NCI-H510A treated with DMSO at 0.1 percent for 48 hours (cell line): ENCODE measurements at places on chromosomes 13 and 19.

DNA sequence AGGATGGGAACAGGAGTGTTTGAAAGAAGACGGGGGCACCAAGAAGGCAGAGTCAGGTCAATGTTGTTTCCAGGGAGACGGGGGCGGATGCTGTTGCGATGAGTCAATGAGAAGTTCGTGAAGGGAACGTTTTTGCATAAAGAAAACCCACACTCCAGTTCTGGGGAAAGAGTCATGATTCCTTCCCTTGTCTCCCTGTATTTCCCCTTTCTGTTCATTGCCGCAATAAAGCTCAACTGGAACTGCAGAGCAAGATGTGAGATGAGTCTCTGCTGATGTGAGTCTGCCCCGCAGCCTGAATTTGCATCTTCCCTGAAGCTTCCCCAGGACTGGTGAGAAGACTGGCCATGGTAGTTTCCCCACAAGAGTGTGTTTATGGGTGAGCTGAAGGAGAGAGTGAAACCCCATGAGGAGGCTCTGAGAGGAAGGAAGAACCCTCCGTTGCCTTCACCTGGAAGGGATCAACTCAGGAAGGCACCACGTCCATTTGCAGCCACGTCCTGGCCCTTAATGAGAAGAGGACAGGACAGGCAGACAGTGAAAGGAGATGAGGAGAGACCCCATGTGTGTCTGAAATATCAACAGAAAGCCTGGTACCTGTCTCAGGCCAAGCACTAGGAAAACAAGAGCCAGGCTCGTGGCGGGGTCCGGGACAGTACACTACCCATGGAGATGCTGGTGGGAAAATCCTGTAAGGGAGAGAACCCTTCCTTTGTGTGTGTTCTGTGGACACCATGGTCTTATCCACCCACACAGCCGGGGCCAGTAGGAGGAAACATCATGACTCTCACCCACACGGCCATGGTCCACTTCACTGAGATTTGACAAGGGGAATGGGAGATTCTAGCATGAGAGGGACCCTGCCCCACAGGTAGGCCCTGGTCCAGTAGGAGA is 13.7 kb downstream of the LILRA1 start:
- no peak for DNase-seq

- DNase-seq = no peak
These were observed 7.2 kb downstream of the PHF11 start for GRCh38 chr13:49502954-49503353.

DNA sequence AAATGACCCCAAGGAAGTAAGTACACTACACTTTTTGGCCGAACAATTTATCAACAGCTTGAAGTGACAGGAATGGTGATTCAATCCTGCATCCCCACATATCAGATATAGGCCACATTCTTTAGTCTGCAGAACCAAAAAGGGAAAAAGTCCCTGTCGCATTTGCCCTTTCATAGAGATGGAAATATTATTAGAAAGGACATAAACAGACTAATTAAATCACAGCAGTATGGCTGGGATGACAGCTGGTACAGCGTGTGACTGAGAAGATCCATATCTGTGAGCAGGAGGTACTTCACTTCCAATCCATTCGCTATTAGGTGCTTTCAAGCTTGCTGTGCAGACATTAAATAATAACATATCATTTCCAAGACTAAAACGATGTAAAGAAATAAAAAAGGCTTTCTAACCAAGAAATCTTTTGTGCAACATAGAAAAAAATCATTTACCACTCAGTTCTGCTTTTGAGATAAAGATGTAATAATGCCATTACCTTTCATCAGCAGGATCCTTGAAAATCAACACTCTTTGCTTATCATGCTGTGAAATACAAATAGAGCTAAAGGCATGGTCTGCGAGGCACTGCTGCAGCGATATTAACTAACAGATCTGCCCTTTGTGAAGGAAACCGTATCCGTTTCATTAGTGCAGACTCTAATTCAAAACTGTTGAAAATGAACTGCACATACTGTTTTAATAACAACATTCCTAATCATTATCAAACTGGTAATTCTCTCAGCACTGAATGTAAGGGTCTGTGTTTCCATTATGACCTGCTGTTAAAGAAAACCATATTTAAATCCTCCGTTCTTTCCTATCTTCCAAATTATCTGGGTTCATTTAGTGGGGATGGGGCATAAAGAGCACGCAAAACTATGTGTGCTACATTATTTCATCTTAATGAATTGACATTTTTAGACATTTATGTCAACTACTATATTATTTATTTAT is 245.6 kb downstream of the DACH1 start:
- DNase-seq = peak; percentile 18

DNA sequence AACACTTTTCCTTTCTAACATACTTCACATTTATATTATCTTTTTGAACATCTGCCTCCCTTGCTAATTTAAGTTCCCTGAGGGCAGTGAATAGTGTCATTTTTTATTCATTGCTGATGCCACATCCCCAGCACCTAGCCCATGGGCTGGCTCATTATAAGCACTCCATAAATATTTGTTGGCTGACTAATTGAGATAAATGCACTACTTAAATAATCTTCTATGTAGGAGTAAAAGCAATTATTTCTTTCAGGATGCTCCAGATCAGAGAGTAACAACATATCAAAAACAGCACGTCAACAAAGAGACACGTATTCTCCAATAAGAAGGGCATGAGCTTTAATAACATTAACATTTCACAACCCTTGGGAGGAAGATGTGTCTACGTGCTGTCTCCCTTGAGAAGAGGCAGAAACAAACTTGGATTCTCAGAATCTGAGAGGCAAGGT is 228.2 kb downstream of the LHFPL6 start:
- no peak for DNase-seq

DNA sequence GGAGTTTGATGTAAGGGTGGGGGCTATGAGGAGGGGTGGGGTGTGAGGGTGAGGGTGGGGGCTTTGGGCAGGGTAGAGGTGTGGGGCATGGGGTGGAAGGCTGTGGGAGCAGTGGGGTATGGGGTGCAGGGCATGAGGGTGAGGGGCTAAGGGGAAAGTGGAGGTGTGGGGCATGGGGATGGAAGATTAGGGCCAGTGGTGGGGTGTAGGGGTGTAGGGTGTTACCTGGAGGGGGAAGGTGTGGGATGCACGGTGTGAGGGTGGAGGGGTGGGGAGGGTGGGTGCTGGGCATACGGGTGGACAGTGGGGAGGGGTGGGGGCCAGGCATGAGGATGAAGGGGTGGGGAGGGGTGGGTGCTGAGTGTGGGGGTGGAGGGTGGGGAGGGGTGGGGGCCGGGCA is 22.9 kb upstream of the RASA3 start:
- DNase-seq = no peak

DNA sequence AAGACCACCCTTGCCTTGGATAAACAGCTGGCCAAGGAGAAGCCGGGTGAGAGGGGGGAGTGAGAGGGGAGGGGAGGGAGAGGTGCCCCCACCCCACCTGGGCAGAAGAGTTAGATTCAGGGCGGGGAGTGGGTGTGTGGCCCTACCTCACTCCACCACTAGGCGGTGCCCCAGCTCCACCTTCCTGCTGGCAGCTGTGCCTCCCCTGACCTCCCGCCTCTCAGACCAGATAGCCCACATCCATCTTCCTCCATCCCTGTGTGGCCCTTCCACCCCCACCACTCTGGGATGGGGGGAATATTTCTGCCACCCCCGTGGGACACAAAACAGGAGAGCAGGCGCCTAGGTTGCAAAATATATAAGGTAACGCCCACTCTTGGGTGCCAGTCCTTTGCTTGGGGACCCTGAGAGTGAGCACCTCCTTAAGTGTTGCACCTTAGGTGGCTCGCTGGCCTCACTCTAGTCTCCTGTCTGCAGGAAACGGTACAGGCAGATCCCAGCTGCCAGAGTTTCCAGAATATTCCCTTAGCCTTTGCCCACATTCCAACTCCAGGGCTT is 13.8 kb upstream of the EHD2 start:
- DNase-seq = peak; percentile 21

- DNase-seq = no peak
These were observed 26.3 kb upstream of the ZNF83 start for GRCh38 chr19:52664461-52664860.

GRCh38 chr13:102276404-102276803 is 125.4 kb downstream of the FGF14 start:
- DNase-seq = no peak

GRCh38 chr19:41695745-41696144 is 7.7 kb upstream of the CEACAM7 start:
- DNase-seq = no peak

DNA sequence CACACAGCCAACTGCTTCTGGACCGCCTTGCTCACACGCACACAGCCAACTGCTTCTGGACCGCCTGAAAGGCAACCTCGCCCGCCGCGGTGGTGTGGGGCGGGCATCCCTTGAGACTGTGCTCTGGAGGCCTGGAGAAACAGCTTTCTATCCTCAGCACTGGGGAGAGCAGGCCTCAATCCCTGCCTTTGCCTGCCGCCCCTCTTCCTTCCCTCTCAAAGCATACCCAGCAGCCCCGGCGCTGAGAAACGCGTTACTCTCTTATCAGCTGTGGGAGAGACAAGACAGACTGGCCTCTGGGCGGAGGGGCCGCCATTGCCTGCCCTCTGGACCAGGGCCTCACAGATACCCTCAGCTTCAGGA is 2.9 kb downstream of the LIPE start:
- DNase-seq = no peak

DNA sequence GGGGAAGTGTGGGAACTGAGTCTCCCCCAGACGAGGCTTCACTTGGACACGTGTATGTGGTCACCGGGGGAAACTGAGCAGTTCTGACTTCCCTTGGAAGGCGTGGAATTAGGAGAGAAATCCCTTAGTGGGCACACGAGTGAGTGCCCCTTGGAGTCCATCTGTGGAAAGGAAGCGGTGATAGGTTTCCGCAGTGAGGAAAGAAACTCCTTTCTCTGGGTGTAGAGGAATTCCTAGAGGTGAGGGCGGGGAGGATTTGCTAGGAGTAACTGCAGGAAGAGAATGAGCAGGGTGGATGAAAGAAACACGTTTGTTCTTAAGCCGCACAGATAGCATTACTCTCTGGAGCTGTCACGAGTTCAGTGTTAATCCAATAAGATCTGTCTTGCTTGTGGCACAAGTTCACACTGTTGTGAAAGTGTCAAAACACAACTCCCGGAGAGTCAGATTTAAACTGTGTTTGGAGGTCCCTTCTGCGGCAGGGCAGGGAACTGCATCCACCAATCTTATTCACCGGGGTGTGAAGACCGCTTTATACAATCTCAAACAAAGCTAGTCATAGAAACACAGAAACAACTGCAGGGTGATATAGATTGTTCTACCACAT is 1.2 kb downstream of the KL start:
- DNase-seq = no peak

DNA sequence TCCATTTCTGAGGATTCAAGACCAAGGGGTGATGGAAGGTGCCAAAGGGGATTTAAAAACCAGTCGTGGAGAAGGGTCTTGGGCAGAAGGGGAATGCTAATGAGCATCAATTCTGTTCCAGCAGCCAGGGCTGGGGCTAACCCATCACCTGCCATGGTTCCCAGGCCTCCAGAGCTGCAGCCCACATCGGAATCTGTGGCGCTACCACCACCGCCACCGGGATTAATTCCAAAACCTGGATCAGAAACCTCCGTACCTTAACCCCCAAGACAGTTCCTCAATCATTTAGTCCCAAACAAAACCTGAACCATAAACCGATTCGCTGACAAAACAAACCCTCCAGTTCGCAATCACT is 583 bp downstream of the ZNF615 start:
- no peak for DNase-seq

DNA sequence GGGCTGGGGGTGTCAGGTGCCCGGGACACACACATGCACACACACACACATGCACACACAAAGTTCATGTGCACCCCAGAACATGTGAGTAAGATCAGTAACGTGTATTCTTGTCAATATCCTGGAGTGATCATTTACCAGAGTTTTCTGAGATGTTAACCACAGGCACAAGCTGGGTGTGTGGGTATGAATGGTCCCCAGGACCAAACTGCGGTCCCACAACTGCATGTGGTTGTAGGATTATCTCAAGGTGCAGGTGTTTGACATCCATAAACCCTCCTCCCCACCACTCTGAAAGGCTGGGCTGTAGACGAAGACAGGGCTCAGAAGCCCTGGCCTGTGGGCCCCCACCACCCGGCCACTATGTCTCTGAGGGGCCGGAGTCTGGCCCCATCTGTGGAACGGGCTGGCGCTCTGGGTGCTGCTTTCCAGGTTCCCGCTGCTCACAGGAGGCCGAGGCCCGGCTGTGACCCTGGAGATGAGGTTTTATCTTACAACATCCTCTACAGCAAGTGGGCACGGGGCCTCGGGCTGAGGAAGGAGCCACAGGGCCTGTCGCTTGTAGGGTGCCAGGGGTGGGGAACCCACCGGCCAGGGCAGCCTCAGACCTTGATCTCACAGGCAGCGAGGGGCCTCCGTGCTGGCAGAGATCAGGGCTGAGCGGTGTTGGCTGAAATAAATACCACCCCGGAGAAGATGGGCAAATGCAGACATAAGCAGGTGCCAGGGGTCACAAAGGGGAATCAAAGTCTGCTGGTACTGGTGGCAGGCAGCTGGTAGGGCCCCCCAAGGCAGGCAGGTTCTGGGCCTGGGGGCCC is 4.3 kb downstream of the F2RL3 start:
- no peak for DNase-seq

DNA sequence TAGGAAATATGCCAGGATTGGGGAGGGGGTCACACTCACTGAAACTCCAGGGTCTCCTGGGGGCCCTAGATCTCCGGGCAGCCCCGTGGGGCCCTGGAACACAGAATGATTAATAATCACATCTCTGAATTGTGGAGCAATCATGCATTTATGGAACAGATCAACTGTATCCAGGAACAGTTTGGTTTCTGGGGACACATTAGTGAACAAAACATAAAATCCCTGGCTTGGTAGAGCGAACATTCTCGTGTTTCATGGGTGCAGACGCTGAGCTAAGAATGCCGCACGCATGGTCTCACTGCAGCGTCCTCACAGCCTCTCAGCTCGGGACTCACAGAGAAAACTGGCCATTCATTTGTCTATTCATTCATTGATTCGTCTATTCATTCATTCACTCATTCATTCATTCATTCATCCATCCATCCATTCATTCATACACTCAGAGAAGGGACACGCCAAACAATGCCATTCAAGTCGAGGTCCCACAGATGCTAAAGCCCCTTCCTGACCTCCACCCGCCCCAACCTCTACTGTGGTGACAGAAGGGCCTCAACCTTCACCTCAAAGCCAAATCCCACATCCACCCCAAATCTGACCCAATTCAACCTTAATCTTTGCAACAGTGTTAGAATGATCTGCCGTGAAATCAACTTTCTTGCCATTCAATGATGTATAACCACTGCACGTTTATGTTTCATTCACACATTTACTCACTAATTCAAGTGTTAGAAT is 35.0 kb upstream of the OLFM2 start:
- DNase-seq = no peak

- DNase-seq = no peak
These were observed 44.0 kb upstream of the KPNA3 start for GRCh38 chr13:49836516-49836915.
